ENCODE measurements at places on chromosomes 5 and 9. TPM values are rescaled to one million over a fixed set of nuclear protein-coding genes. Genes with fewer than 3 reads are reported as not detected.

PPP2CA gene
- 115 TPM for total RNA-seq

DNA sequence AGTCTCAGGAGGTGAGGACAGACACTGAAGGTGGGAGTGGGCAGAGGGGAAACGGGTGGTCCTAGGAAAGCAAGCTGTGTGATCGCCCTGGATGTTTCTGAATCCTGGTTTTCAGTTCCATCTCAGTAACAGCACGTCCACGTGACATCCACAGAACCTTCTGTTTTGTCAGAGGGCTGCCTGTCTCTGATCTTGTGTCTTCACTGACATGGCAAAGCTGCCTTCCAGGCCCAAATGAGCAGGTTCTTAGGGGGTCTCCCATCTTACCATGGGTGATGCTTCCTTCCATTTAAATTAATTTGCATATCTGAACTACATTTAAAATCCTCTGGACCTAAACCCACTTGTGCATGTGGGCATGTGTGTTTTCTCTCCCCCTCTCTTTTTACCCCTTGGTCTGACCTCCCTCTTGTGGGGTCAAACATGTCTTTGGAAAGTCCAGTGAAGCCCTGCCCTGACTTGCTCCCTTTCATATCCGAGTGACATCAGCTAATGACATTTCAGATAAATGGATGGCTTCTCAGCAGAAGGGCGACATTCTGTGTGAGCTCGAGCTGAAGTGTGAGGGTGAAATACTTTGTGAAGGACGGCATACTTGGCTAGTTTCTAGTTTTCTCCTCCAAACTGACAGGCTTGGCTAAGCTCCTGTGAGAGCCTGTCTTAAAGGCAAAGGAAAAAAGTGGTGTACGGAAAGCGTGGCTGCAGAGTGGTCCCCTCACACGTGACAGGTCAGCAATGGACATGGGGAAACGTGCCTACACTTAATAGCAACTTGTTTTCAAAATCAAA is 204.8 kb upstream of the S1PR3 start:
- DNase-seq: no peak

DNA sequence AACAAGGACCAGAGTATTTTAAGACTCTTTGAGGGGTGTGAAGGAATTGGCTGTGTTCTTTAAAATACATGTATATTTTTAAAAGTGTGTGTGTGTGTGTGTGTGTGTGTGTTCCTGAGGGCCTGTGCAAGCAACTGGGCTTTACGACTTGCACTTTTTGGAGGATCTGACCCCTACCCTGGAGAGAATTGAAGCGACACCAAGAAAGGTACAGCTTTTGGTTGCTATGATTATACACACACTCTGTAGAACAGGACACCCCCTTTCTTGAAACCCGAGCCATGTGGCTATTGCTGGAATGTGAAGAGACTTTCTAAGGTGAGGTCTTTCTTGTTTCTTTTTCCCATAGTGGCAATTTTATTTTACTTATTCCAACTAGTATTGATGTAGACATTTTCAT is 988 bp downstream of the SHISAL2B start:
- no peak for DNase-seq

DNA sequence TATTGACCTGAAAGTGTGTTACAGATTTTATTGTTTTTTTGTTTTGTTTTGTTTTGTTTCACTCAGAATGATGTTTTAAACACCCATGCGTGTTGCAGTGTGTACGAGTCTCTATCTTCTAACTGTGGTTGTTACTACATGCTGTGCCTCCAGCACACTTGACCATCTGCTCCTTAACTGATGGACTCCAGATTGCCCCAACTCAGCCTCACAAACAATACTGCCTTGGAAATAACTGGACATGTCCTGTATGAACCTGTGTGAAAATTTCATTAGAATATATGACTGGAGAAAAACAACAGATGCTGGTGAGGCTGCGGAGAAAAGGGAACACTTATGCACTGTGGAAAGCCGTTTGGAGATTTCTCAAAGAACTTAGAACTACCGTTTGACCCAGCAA is 68.7 kb upstream of the HAND1 start:
- no peak for DNase-seq

DNA sequence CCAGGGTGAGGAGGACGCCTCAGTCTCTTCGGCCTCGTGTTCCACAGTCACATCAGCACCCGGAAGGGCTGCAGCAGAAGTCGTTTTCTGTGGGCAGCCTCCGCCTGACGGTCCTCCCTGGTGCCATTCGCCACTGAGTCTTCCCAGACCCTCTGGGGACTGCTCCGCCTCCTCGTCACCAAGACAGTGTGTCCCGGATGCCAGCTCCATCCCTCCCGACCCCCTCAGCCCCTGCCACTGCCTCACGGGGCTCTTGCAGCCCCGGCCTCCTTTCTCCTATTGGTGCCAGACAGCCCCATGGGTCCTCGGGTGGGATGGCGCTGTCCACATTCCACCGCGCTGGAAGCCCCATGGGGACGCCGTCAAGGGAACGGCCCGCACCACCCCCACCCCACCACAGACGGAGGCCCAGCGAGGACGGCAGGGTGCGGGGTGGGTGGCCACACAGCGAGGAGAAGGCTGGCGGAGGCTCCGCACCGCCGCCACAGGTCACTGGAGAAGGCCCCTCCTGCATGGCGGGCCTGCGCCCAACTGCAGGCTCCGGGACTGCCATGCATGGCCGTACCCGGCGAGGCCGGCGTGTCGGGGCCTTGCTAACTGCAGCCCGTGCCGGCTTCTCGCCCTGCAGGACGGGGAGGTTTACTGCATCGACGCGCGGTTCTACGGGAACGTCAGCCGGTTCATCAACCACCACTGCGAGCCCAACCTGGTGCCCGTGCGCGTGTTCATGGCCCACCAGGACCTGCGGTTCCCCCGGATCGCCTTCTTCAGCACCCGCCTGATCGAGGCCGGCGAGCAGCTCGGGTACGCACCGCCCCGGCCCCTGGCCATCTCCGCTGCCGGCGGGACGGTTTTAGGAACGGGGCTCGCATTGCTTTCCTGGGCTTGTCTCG is 43.6 kb upstream of the CACNA1B start:
- DNase-seq: no peak

CLIC3 gene
- total RNA-seq: 8.5 TPM

- DNase-seq: no peak
Measured at GRCh38 chr9:106668534-106668933, 194.4 kb upstream of the ZNF462 start.

DNA sequence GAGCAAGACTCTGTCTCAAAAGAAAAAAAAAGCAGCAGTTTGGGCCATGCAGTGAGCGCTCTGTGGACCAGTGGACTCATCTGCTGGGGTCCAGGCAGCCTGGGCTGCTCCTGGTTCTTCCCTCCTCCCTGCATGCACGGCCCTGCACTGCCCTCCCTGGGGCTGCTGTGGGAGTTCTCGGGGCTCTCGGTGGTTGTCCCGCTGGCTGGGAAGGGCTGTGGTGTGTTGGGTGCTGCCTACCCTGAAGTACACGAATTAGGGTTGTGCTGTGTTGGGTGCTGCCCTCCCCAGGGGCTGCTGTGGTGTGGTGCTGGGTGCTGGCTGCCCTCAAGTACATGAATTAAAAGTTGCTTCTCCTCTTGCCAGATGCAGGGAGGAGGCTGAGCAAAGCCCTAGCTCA is 18.3 kb upstream of the CLPTM1L start:
- DNase-seq: no peak

SGCD gene
- 93.4 TPM for total RNA-seq

GABRA1 gene
- not detected for total RNA-seq

DNA sequence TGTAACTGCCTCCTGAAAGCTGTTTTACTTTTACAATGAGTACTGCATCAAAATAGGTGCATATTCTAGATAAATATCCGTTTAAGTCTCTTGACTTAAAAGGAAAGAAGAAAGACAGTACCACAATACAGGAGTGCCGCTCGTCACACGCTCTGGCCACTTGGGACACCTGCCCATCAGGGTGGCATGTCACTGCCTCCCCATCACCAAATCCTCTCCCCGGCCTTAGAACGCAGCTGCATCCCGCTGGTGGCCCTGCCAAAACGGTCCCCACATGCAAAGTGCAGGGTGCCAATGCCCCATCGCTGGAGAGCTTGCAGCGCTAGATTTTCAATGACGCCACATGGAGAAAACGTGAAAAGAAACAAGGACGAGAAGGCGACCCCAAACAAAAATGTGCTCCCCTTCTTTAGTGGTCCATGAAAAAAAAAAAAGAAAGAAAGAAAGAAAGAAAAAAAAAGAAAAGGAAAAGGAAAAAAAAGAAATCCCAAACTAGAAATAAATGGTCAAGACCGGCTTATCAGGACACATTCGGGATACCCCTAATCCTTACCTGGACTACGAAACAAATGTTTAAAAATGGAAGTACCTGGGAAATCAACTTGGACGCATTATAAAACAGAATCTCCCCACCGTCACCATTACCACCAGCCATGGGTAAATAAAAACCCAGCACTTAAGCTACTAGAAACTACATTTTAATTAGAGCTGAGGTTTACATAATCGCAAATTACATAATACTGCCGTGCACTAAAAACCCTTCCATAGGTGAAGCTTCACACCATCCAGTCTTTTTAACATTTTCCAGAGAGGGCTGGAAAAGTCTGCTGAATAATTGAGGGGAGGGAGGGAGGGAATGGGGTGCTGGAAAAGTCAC is 1.0 kb downstream of the ANKH start:
- peak; percentile 40 for DNase-seq

DNA sequence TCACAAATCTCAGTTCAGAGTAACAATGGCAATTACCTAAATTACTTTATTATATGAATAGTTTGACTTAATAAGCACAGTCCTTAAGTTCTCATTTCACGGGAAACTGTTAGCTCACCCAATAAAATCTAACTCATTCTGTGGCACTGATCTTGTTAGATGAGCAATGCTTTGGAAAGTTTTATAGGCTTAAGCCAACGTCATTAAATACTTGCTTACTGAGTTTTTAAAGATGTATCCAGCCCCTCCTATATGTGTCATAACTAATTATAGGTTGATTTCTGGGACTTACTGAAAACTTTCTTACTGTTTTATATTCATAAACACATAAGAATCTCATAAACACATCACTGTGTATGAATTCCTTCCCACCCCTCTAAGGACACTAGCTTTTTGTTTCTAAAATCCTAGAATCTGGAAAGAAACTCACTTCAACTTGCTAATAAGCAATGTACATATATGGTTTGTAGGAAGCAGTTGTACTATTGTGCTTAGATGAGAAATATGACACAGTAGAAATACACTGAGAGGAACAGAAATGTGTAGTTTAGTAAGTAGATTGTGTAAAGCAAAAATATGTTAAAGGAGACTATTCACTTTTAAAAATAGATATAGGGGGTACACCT is 14.1 kb upstream of the MARCOL start:
- DNase-seq: no peak

GRCh38 chr5:27341342-27341741 is 303.0 kb upstream of the CDH9 start:
- no peak for DNase-seq

CCL19 gene
- total RNA-seq: 13.4 TPM

GRCh38 chr5:13325765-13326164 is 618.7 kb downstream of the DNAH5 start:
- no peak for DNase-seq

PCDHGA12 gene
- total RNA-seq: 6.5 TPM
